COR-L47 (cell line): ENCODE measurements at places on chromosomes 16 and 17.
A peak's percentile ranks its signal among the peaks of the same experiment; 100 is the strongest.

DNA sequence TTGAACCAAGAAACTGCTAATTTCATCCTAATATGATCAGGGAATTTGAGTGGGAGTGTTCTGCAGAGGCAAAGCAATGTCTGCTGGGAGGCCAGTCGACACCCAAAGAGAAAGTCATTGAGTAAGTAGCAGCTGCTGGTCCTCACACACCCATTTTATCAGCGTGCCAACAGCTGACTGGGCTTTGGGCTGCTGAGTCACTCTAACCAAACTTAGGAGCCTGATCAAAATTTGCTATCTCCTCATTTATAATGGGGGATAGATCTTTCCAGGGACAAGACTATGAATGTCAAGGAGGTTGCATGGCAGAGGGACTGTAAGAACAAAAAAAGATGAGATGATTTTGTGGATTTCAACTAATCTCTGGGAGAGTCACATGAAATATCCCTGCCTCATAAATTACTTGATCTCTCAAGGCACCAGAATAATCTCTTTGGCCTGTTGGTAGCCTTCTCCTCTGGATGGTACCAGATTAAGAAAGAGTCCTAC, 32.9 kb downstream of the CPSF4L start:
- no peak for DNase-seq

DNA sequence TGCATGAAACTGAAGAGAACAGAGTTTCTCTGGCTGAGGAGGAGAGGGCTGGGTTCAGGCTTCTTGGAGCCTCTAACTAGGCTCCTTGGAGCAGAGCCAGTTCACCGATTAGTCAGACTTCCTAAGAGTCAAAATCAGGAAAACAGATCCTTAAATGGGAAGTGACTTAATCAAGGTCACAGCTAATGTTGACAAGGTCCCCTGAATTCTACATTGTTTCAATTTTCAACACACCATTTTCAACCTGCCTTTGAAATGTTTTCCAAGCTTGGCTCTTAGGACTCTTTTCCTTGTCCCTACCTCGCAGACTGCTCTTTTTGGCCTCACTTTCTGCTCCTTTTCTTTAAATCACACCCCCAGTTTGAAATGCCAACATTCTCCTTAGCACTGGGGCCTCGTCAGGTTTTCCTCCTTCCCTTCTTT, 16.3 kb downstream of the MYL4 start:
- peak; percentile 17 for DNase-seq

- no peak for DNase-seq
Observed at GRCh38 chr17:16106161-16106891, 106.7 kb downstream of the TTC19 start.

DNA sequence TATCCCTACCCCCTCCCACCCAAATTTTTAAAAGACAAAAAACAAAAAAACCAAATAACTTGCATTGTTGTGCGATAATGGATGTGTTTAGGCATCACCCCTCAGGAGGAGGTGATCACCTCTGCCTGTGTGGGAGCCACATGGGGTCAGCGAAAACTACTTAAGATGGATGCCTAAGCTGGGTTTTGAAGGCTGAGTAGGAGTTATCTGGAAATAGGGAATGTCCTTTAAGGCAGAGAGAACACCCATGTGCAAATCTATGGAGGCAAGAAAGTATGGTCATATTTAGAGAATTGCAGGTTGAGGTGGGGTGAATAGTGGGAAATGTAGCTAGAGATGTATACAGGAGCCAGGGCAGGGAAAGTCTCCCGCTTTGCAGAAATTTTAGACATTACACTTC, 5.6 kb upstream of the TACO1 start:
- DNase-seq = no peak

GRCh38 chr16:79716645-79717332, 116.3 kb upstream of the MAF start:
- DNase-seq = no peak

DNA sequence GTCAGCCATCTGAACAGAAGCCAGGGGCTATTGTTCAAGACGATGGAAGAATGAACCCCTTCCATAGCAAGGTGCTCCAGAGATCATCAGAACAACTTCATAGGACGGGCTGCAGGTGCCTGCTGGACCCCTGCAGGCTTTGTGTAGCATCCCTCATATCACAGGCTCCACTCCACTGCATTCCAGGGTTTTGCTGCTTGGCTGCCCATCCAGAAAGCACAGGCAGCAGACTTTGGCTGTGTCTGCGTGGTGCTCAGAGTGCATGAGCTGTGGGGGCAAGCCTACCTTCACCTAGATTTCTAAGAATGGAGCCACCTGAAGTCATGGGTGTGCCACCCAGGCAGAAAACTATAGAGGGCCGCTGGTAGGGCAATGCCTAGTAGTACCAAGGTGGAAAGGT, 93.9 kb upstream of the NLRP1 start:
- no peak for DNase-seq

DNA sequence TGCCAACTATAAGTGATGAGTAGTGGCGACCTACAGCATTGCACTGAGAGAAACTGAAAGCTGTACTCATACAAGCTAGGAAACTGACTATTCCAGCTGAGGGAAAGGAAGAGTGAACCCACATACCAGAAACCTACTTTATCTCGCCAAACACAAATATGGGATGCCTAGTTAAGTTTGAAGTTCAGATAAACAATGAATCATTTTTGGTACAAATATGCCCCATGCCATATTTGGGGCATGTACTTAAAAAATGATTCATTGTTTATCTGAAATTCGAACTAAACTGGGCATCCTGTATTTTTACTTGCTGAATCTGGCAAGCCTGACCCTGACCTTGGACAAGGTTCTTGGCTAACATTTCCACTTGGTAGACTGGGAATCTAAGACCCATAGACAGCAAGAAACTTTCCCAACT, 527.8 kb upstream of the PSMD7 start:
- DNase-seq = no peak

DNA sequence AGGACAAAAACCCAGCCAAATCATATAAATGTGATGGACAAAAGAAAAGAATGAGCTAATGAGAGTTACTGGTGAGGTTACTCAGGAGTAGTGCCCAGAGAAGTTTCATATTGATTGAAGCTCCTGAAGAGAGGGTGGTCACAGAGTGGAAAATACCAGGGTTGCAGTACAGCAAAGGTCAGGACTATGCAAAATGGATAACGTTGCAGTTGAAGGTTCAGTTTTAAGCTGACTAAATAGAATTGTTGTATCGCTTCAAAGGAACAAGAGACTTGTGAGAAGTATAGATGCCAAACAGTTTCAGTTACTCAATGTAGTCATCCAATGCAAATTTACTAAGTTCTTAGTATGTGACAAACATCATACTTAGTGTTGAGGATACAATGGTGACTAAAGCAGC, 47.1 kb downstream of the ABCA8 start:
- no peak for DNase-seq

DNA sequence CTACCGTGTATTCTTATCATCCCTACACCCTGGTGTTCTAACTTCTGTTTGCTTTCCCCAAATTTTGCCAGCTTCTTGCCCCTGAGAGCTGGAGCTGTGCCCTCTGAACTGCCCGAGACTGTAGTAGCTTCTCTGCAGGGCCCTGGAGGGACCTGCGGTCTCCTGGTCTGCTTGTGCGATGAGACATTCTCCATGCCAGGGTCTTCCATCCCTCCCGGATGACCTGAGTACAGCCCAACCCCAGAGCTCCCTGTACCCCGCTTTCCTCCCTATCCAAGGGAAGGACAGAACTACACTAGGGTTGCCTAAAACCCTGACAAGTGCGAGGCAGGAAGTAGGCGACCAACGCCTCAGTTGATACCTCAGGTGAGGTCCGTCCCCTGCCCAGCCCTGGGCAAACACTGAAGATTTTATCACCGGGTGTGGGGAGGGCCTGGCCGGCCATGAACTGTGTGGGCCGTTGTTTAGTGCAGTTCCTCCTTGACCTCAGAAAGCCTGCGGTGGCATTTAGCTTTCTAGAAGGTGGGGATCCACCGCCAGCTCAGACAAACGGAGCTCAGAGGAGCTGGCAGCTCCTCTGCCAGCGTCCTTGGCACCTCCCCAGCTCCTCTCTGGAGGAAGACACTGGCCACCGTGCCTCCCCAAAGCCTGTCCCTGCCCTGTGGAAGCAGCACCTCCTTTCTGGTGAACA, 13.7 kb downstream of the CANT1 start:
- DNase-seq = no peak

DNA sequence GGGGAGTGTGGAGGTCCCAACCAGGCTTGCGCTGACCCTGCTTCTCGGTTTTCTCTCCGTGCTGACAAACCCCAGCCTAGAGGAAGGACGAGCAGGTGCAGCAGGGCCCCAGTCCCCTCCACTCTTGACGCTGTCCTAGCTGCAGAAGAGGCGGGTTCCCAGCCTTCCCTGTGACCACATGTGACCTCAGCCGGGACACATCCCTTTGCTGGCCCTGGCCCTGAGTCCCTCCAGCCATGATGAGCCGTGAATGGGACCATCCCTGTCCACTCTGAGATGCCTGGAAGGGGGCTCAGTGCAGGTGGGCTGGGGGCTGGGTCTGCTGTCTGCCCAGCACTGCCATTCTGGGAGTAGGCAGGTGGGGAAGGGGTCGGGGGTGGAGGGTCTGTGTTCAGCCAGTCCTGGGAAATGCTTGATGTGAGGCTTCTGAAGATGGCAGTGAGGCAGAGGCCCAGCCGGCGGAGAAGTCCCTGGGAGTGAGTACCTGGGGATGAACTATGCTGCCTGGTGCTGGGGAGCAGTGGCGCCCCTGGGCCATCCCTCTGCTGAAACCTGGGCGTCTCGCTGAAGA, 1.9 kb upstream of the TUBB3 start:
- DNase-seq = no peak

GRCh38 chr16:57689762-57690558, 4.6 kb upstream of the DRC7 start:
- no peak for DNase-seq

DNA sequence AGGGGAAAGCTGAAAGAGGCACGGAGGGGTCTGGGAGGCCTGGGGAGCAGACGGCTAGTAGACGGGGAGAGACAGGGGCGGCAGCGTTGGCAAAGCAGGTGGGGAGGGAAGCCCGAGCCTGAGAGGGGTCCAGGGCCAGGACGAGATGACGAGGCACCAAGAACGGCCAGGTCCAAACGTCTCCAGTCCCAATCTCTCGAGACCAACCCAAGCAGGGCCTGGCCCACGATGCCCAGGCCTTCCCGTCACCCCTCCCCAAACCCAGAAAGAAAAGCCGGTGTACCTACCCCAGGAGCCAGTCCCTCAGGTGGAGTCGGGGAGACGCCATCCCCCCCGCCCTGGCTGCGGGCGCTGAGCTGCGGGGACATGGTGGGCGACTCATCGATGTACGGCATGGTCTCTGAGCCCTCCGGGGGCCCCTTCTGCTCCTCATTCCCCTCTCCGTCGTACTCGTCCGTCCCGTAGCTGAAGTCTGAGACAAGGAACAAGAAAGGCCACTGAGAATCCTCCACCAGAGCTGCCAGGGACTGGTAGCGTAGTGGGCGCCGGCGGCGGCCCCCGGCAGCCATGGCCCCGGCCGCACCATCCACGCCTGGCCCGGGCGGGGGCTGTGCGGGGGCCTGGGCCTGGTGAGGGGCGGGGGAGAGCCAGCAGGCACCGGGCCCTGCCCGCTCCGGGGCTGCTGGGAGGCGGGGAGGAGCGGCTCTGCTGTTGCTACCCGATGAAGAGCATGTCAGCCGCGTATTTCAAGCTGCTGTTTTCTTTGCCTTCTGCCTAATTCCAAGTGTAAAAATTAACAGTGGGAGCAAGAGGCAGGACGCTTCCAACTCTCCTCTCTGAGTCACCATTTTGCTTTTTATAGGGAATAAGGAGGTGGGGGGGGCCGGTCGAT, 54.6 kb downstream of the ABR start:
- DNase-seq = no peak

GRCh38 chr16:30844671-30845449, 49.0 kb downstream of the BCL7C start:
- DNase-seq = peak; percentile 80

- peak; percentile 74 for DNase-seq
Observed at GRCh38 chr17:57535249-57535966, 209.7 kb downstream of the CCDC182 start.

DNA sequence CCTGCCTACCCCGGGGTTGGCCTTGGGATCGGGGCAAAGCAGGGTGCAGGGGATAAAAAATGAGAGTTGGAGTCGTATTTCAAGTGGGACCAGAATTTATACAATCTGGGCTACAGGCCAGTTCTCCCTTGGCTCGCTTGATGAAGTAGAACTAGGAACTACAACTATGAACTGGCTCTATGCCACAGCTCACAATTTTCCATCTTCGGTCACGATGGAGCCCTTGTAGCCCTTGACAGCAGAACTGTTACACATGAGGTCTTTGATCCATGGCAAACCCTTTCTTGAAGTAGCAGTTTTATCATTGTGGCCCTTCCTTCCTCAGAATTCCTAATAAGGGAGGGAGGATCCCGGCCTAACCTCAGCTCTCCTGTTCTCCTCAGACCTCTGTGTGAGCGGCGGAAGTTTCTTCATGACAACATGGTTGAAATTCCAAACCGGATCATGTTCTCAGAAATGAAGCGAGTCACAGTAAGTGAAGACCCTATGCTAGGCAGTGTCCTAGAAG, 17.1 kb downstream of the LIG3 start:
- DNase-seq = no peak

DNA sequence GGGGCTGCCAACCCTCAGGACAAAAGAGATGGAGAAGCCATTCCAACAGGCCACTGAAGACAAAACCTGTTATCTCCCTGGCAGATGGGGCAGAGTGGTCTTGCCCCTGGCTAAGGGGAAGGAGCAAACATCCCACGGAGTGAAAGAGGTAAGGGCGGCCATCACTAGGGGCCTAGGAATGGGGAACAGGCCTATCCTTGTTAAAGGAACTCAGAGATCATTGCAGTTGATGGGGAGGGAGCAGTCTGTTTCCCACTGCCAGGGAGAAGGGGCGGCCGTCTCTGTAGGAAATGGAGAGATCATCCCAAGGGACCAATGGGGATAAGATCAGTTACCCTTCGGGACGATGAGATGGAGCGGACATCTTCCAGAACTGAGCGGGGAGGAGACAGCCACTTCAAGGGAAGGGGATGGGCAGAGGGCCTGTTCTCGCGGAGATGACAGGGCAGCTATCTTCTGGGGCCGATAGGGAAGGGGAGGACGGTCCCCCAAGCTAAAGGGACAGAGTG, 581 bp upstream of the TMEM208 start:
- DNase-seq = no peak

- DNase-seq = no peak
Observed at GRCh38 chr16:9251026-9251425, 159.6 kb downstream of the HAPSTR1 start.

- no peak for DNase-seq
Observed at GRCh38 chr16:28604186-28604565, 5.7 kb downstream of the SULT1A1 start.

- DNase-seq = peak; percentile 55
Observed at GRCh38 chr16:85281181-85281580, 168.9 kb upstream of the CIBAR2 start.

GRCh38 chr17:43825567-43825966, 7.4 kb downstream of the MPP3 start:
- DNase-seq = no peak

DNA sequence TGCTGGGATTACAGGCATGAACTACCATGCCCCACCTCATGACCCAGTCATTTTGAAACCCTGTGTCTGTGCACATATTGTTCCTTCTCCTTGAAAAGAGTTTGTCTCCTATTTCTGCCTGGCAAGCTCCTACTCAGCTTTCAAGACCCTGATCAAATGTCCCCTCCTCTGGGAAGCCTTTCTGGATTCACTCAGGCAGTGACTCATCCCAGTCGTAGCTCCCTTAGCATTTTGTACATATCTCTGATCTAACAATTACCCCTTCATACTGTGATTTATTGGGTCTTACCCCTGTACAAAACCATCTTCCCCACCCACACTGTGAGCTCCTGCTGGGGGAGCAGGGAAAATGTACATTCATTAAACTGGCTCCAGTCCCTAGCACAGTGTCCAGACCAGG, 18.1 kb upstream of the ABCC12 start:
- no peak for DNase-seq
